Endothelial cell of umbilical vein (primary cell): ENCODE measurements at places on chromosomes 7 and 10. TPM values are rescaled to one million over a fixed set of nuclear protein-coding genes. Genes with fewer than 3 reads are reported as not detected.

- no peak overlapping the region for H3K4me3 ChIP-seq
- no peaks in the 10 kb centered on the region for H3K27me3 ChIP-seq
Measured at GRCh38 chr7:102097601-102098161, 189.0 kb upstream of the SH2B2 start.

DNA sequence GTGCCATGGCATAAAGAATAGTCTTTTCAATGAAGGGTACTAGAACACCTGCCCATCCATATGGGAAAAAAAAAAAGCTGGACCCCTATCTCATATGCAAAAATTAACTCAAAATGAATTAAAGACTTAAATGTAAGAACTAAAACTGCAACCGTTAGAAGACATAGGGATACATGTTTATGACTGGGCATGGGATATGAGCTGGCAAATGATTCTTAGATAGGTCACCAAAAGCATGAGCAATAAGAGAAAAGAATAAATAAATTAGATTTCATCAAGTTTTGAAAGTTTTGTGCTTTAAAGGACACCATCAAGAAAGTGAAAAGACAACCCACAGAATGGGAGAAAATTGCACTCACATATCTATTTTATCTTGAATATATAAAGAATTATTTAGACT, 222.0 kb downstream of the ADK start:
- no peaks in the 10 kb centered on the region for H3K36me3 ChIP-seq
- no peaks in the 10 kb centered on the region for H3K4me1 ChIP-seq
- H3K27ac ChIP-seq = no peak overlapping the region
- H3K4me3 ChIP-seq = no peak overlapping the region

GRCh38 chr10:63561341-63561740, 40.1 kb downstream of the REEP3 start:
- H3K36me3 ChIP-seq = no peaks in the 10 kb centered on the region
- no peaks in the 10 kb centered on the region for H3K27me3 ChIP-seq
- DNase-seq = no peak
- H3K4me1 ChIP-seq = peaks cover 8% of the 10 kb centered on the region
- H3K4me3 ChIP-seq = no peak overlapping the region

- H3K4me3 ChIP-seq = no peak overlapping the region
- no peaks in the 10 kb centered on the region for H3K36me3 ChIP-seq
- no peak overlapping the region for H3K27ac ChIP-seq
- H3K27me3 ChIP-seq = no peaks in the 10 kb centered on the region
- no peaks in the 10 kb centered on the region for H3K4me1 ChIP-seq
- DNase-seq = no peak
Measured at GRCh38 chr7:94739180-94739579, 83.2 kb upstream of the SGCE start.

DNA sequence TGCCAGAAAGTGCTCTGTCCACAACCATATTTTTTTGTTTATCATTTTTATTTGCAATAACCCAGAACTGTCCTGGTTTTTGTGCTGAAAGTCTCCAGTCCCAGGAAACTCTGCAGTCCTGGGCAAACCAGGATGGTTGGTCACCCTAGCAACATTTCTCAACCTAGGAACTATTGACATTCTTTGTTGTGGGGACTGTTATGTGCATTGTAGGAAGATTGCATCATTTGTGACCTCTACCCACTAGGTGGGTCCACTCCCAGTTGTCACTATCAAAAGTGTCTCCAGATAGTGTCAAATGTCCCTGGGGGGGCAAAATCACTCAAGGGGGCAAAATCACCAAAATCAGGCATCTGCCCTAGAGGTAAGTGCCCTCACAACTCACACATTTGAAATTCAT, 14.0 kb upstream of the SRI start:
- no peak for DNase-seq
- H3K27me3 ChIP-seq = no peaks in the 10 kb centered on the region
- H3K4me1 ChIP-seq = no peaks in the 10 kb centered on the region
- no peaks in the 10 kb centered on the region for H3K36me3 ChIP-seq
- H3K4me3 ChIP-seq = no peak overlapping the region

DNA sequence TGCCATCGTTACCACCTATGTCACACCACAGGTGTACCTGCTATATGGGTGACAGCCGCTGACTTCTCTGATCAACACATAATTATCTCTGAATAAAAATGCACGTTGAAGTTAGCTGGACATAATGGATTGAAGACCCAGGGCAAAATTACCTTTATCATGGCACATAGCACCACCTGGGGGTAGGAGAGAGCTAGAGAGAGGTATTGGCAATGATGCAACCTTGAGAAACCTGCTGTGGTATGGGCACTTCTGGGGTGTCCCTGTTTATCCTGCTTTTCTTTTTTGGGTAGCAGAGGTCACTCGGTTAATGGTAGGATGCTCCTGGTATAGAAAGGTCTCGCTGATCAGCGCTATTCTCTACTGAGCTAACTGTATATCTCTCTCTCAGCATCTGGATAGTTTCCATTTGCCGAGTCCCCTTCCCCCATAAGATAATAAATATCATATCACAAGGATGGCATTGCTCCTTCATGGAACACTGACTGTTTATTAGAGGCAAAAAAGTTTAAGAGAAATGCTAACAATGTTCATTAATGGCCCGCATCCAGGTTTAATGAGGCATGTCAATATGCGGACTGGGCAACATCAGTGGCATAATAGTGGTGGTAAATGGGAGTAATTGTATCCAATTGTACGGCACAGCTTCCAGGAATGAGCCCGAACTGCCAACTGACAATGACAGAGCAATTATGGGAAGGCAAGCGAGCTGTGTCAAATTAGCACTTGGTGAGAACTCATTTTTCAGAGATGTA, 323.1 kb downstream of the TFEC start:
- H3K4me3 ChIP-seq = no peak overlapping the region
- peak; percentile 8 for DNase-seq
- no peaks in the 10 kb centered on the region for H3K27me3 ChIP-seq
- H3K4me1 ChIP-seq = no peaks in the 10 kb centered on the region
- no peak overlapping the region for H3K27ac ChIP-seq

ANKRD1 gene
- total RNA-seq = 591 and 664 TPM in 2 replicates

SHH gene
- 0.18 TPM in 1 of 2 replicates, not detected in the other for total RNA-seq

FAM241B gene
- not detected in 2 replicates for total RNA-seq

PTPN20 gene
- 0.27 and 0.39 TPM in 2 replicates for total RNA-seq

SPDYE6 gene
- not detected in 2 replicates for total RNA-seq
